ENCODE measurements at places on chromosomes 2 and 18.

DNA sequence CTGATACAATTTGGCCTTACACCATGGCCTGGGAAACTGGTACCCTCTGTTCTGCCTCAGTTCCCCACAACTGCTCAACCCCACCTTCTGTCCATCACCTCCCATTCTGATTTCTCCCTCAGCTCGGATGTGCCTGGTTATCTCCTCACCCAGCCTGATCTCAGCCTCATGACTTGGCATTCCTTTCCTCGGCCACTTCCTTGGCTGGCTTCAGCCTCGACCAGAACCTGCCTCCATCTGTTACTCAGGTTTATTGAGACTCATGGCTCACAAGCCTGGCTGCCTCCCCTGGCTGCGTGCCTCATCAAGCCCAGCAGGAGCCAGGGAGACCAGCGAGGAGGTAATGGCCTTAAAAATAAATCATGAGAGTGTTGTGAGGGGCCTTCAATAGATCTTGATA lies 356.2 kb upstream of the SPRED2 start:
- DNase-seq, result no peak

GRCh38 chr18:26656431-26656943 lies 108.1 kb upstream of the KCTD1 start:
- no peak for DNase-seq

- DNase-seq, result no peak
Measured at GRCh38 chr2:96164459-96165184, 19.4 kb upstream of the DUSP2 start.

- peak; percentile 40 for DNase-seq
Measured at GRCh38 chr2:80548469-80548868, 243.9 kb upstream of the LRRTM1 start.

GRCh38 chr2:58271826-58272225 lies 30.7 kb upstream of the FANCL start:
- no peak for DNase-seq

DNA sequence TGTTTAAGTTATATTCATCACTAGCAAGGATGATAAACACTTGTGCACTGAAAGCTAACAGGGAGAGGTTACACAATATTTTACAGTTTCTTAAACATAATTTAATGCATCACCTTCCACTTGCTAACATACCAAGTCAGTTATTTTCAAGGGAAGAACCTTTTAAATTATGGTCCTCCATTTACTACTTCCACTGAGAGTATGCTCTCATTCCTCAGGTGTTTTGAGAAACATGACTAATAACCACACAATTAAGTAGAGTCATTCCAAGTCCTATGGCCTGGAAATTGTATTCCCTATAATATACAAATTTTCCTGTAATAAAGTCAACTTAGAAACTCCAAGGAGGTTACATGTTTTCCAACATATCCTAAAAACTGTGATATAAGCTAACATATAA lies 152.3 kb upstream of the STON1 start:
- no peak for DNase-seq

- DNase-seq, result no peak
Measured at GRCh38 chr2:86621280-86621943, 2.3 kb downstream of the RNF103 start.

DNA sequence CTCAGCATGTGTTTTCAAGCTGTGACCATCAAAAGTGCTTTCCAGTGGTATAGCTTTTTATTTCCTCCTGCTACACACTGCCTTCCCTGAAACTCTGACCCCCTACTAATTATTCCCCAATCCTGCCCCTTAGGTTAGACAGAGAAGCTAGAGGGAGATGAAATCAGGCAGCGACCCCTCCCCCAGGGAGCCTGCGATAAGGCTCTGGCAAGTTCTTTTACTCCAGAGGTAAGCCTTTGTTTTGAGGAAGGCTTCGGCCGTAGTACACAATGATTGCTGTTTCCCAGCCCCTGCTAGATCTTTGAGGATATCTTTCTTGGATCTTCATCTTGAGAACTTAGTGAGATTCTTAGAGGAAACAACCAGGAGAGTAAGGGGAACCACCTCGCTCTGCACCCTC lies 33.5 kb upstream of the NOL4 start:
- DNase-seq, result no peak

GRCh38 chr2:160208655-160209515 lies 8.8 kb upstream of the ITGB6 start:
- peak; percentile 7 for DNase-seq

- DNase-seq, result peak; percentile 25
Measured at GRCh38 chr2:197805715-197806633, 1.6 kb downstream of the PLCL1 start.

- DNase-seq, result no peak
Measured at GRCh38 chr2:39515897-39516346, 78.8 kb upstream of the MAP4K3 start.

- DNase-seq, result peak; percentile 87
Measured at GRCh38 chr2:45494275-45494977, 116.6 kb downstream of the SRBD1 start.

DNA sequence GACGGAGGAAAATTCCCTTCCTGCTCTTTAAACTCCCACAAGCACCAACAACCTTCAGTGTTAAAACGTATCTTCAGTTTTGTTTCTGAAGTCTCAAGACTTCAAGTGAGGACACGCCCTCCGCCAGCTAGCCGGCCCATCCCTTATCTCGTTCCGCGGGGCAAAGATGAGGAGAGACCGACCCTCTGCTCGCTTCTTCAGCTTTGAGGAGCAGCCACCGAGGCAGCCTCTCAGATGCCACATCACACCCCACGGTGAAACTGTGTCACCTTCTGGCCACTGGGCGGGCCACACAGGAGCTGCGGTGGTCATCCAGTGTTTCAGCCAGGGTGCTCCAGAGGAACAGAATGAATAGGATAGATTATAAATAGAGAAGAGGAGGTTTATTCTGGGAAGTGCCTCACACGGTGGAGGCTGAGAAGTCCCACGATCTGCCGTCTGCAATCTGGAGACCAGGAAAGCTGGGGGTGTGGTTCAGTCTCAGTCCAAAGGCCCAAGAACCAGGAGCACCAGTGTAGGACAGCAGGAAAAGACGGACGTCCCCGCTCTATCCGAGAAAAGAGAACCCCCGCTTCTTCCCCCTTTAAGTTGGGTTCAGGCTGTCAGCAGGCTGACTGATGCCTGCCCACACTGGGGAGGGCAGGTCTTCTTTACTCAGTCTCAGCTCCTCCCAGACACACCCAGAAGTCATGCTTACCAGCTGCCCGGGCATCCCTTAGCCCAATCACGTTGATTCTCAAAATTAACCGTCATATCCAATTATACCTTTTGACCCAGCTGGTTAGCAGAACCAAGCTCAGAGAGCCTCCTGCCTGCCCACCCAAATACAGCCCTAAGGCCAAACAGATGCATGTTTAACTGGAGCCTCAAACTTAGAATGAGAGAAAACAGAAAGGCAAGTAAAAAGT lies 399.7 kb upstream of the ID2 start:
- no peak for DNase-seq

DNA sequence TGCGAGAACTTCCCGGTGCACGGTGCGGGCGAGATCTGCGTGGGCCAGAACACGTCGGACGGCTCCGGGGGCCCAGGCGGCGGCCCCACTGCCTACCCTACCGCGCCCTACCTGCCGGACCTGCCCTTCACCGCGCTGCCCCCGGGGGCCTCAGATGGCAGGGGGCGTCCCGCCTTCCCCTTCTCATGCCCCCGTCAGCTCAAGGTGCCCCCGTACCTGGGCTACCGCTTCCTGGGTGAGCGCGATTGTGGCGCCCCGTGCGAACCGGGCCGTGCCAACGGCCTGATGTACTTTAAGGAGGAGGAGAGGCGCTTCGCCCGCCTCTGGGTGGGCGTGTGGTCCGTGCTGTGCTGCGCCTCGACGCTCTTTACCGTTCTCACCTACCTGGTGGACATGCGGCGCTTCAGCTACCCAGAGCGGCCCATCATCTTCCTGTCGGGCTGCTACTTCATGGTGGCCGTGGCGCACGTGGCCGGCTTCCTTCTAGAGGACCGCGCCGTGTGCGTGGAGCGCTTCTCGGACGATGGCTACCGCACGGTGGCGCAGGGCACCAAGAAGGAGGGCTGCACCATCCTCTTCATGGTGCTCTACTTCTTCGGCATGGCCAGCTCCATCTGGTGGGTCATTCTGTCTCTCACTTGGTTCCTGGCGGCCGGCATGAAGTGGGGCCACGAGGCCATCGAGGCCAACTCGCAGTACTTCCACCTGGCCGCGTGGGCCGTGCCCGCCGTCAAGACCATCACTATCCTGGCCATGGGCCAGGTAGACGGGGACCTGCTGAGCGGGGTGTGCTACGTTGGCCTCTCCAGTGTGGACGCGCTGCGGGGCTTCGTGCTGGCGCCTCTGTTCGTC lies 1.7 kb downstream of the FZD7 start:
- peak; percentile 90 for DNase-seq

- peak; percentile 77 for DNase-seq
Measured at GRCh38 chr2:63692002-63692606, 103.3 kb downstream of the MDH1 start.

DNA sequence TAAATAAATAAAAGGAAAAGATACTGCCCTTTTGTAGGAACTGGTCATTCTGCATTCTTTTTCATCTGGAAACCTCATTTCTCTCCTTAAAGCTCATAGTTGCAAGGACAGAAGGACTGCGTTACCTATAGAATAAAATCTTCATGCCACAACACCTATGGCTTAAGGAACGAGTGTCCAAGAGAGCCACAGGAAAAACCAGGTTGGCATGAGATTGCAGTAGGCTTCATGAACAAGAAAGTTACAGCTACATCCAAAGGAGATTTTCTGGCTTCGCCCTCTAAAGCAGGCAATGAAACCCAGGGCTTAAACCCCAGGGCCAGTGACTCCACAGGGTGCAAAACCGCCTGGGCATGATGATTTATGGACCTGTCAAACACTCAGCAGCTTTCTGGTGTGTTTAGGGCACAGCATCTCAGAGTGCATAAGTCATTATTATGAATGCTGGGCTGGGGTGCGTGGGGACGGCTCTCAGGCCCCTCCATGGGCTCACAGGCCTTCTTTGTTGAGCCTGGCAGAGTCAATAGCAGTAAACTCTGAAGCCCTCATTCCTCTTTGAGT lies 30.7 kb upstream of the PIEZO2 start:
- no peak for DNase-seq

GRCh38 chr2:140508756-140509155 lies 1622.1 kb downstream of the LRP1B start:
- no peak for DNase-seq

- peak; percentile 4 for DNase-seq
Measured at GRCh38 chr2:163692611-163693482, 43.0 kb downstream of the FIGN start.

DNA sequence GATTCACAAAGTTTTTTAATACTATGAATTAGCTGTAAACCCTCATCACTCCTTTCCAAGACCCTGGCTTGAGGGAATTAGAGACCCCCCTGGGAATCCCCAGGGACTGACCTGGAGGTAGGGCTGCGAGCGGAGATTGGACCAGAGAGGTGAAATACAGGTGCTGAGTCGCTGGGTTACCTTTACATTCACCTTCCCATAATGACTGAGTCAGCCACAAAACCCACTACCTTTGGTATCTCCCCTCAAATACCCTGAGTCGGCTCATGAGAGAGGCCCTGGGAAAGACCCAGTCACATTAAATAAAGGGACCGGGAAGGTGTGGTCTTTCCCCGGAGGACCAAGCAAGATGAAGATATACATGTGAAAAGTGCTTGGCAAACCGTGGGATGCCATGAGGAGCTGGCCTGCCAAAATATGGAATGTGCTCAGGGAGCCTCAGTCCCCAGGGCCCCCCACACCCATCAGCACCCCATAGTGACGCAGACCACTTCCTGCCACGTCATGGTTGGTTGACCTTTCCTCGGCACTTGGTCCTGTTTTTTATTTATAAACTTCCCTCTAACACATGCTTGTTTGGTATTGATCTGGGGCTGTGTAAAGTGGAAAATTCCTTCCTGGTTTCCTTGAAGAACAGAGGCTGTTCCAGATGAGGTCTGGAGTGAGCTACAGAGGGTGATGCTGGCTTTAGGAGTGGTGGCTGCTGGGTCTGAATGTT lies 51.4 kb downstream of the IL1RL2 start:
- peak; percentile 34 for DNase-seq
